Activated T-cell treated with anti-CD3 and anti-CD28 coated beads, Interleukin-2, amount 50 U/mL, for 72 hours (primary cell): ENCODE measurements at places on chromosomes 12 and 14.

GRCh38 chr12:132262256-132263060 lies 66.9 kb downstream of the GALNT9 start:
- no peak for DNase-seq

DNA sequence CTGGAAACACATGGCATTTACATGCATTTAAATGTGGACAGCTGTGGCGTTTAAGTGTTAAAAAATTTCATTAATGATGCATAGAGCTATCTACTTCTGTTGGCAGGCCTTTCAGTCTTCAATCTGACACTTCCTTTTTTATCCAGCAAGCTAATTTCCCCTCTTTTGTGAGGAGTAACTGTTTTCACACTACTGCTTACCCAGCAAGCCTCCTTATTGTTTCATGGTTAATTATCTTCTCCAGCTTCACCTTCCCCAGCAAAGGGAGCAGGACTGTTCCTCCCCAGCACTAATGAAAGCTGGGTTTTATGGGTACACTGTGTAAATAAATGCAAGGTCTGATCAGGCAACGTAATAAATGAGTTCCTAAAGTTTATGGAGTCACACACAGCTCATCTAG lies 129.4 kb upstream of the NPAS3 start:
- no peak for DNase-seq

DNA sequence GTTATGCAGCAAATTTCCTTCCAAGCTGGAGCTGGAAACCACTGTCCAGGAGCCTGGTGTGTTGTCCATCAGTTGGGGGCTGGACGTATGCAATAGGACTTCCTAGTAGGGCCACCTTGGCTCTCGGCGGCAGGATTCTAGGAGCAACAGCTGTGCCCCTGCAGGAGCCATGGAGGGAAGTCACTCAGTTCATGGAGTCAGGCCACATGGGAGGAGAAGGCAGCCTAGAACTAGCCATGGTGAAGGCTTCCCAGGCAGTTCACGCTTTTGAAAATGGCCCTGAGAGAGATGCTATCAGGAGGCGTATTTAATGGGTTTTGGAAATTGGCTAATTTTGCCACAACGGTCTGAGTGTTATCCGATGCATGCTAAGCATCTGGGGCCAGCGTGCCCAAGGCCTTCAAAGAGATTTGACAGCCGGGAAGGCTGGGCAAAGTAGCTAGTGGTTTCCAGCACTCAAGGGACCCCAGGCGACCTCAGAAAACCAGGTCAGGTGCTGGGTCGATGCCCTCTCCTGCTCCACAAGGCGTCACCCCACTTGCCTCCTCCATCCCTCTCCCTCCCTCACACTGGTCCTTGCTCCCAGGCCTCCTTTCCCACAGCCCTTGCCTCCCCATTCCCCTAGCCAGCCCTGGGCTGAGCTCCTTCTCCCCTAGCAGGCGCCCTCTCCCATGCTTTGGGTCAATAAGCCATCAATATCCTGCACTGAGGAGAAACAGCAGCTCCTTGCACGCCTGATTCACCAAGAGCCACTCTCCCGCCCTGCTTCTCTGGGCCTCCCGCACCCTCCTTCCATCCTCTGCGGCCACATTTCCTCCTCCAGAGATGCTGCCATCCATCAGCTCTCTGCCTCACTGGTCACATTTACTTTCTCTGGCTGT lies 30.9 kb upstream of the SYNDIG1L start:
- no peak for DNase-seq

GRCh38 chr14:98705871-98706300 lies 566.1 kb downstream of the BCL11B start:
- no peak for DNase-seq

GRCh38 chr14:30532264-30532663 lies 26.7 kb upstream of the G2E3 start:
- DNase-seq, result no peak

- no peak for DNase-seq
Observed at GRCh38 chr12:89411846-89412245, 59.5 kb upstream of the DUSP6 start.

GRCh38 chr14:31118892-31119291 lies 88.7 kb downstream of the HECTD1 start:
- DNase-seq, result no peak

DNA sequence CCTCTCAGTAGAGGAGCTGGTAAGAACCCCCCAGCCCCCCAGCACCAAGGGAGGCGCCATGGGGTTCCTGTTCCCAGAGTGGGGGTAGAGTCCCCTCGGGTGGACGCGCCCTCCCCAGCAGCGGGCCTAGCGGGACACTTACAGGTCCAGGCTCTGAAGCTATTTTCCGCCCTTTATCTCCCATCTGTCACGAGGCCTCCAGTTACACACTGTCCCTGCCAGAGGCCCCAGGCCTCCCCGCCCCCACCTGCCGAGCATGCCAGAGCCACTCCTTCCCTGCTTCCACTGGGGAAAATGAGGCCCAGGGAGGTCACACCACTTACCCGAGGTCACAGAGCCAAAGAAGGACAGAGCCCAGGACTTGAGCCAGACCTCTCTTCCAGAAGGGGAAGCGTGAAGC lies 3.1 kb downstream of the C14orf180 start:
- no peak for DNase-seq

DNA sequence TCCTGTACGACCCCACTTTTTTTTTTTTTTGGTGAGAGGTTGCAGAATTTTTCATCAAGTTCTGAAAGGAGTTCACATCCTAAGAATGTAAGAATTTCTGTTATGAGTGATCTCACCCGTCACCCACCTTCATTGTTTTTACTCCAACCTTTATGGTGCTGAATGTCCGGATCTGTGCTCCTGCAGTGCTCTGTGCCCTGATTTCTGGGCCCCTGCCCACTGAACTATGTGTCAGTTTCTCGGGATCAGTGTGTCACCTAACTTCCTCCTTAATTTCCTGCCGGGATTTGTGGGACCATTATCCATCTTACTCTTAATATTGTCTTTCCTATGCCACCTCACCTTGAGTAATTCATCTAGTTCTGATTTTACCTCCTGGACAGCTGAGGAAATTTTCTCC lies 11.6 kb downstream of the RASSF8 start:
- DNase-seq, result no peak

GRCh38 chr14:54788701-54789100 lies 113.9 kb downstream of the GCH1 start:
- DNase-seq, result no peak

GRCh38 chr14:55869397-55870049 lies 248.7 kb upstream of the PELI2 start:
- DNase-seq, result no peak

GRCh38 chr14:101374373-101375338 lies 186.6 kb upstream of the DIO3 start:
- DNase-seq, result no peak
